Kidney tubule cell (primary cell): ENCODE measurements at places on chromosomes 3 and 15.

DNA sequence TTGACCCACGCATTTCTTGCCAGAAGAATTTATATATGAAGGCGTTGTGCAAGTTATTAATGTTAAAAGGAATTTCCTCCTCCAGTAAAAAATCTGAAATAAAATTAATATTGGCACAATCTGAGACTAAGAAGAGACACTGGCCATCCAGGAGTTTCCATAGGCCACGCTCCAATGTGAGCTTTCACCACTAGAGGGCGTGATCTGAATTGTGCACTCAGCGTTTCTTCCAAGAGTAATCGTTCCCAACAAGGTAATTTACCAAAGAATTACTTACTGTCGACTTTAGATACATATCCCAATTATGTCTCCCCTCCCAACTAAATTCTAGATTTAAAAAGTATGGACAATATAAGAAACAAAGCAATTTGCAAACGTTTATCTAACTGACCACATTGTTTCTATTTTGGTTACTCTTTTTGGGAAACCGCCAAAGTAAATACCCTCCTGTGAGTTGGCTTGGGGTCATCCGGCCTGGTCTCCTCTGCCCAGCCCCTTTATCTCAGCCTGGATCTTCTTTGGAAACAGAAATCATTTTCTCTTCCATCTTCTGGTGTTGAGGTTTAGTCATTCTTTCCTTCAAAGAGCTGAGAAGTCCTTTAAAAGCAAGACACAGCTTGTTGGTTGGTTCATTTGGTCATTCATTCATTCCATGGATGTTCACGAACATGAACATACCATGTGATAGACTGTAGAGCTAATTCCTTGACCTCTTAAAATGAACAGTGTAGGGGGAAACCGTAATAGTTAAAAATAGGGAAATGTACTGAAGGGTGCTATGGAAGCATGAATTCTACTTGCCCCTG, 26.2 kb downstream of the POLR2M start:
- DNase-seq: peak; percentile 59

DNA sequence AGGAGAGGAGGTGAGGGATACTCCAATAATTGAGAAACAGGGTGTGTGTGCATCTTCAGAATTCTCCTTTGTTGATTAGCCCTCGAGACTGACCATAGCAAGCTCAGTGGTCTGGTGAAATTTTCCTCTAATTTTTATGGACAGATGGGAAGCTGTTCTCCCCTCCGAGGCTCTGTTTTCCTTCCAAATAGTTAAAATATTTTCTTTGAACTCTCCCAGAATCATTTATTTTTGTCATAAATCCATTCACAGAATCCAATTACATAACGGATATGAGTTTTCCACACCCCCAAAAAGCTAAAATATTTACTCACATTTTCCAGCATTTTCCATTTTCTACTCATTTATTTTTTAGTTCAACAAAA, 36.5 kb downstream of the QTRT2 start:
- DNase-seq: no peak

DNA sequence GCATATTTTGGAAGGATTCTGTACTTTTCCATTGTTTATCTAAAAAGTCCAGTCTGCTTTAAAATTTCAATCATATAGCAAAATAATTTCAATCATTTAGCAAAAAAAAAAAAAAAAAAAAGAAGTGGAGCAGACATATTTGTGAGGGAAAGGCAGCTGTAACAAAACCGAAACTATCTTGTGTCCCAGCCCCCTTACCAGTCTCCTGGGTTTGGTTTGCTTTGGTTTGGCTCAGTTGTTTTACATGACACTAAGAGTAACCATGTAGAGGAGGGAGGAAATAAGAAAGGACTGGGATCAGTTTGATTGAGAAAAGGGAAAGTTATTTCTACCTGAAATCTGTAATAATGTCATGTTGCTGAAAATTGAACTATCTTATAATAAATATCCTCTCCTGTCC, 158.8 kb upstream of the GADL1 start:
- DNase-seq: no peak

GRCh38 chr3:36911990-36912804, 32.7 kb downstream of the TRANK1 start:
- peak; percentile 88 for DNase-seq

DNA sequence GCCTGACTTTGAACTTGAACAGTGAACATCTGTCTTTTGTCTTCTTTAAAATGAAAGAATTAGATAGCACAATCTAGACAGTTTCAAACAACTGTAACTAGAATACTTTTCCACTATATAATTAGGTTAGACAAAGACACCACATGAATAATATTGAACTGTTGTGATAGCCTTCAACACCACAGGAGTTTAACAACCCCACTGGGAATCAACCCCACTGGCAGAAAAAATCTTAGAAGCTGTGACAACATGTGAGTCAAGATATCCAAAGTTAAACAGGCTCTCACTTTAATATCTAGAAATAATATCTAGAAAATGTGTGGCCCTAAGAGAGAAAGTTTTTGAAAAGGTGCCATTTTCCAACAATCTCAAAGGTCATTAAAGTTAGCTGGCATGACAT, 64.4 kb upstream of the PRICKLE2 start:
- no peak for DNase-seq

DNA sequence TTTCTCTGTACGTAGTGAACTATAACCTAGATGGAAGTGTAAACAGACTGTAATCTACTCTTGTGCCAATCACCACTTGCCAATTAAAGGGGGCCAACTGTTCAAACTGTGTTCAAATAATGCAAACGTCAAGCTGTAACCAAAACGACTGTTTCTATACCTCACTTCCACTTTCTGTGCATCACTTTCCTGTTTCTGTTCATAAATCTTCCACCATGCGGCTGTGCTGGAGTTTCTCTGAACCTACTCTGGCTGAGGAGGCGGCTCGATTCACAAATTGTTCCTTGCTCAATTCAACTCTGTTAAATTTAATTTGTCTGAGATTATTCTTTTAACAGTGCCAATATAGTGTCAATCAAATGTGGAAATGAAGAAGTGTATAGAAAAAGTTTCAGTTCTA, 206.7 kb upstream of the TBC1D5 start:
- no peak for DNase-seq

GRCh38 chr3:10240799-10241198, 7.5 kb upstream of the TATDN2 start:
- DNase-seq: no peak

DNA sequence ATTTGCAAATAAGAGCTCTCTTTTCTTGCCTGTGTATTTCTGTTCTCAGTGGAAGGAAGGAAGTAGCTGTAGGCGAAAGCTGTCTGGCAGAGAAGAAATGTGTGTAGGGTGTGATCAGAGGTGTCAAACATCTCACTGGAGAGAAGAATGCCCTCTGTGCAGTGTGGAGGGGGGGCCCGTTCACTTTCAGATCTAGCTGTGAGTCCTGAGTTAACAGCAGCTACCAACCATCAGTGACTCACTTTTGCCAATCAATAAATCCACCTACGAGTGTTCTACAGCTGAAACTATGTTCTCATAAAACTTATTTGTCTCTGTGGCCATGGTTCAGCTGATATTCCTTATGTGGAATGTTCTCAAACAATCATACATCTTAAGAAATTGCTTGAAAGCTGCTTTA, 103.7 kb downstream of the FRMD4B start:
- DNase-seq: no peak

DNA sequence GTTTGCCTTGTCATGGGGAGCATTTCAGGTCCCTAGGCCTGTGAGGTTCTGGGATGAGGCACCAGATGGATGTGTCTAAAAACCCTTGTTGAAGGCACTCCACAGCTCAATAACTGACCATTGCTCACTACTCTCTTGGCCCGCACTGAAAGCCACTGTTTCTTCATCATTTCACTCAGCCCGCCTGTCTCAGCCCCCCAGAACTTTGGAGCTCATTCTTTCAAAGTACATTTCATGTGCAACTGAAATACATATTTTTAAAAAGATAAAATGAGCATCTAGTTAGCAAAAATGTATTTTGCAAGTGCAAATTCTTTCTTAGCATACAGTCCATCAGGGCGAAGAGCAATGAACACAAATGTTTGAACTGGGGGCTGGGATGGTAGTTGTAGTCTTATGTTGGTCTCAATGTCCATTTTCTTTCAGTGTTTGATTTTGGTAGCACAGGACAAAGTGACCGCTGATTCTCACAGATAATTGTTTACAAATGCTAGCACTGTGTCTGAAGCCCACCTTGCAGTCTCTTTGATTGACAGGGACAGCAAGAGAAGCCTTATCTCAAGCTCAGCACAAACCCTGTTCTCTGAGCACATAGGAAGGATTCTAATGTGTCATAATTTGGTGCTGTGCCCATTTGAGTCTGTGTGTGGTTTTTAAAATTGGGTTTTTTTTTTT, 19.6 kb downstream of the HEMK1 start:
- no peak for DNase-seq

- DNase-seq: peak; percentile 35
Observed at GRCh38 chr15:68400066-68400456, 31.9 kb downstream of the ITGA11 start.

GRCh38 chr3:184472723-184473428, 88.7 kb upstream of the EPHB3 start:
- no peak for DNase-seq
